ENCODE measurements at places on chromosomes 1 and 21.
A peak's percentile ranks its signal among the peaks of the same experiment; 100 is the strongest.

GRCh38 chr1:245279346-245279745, 124.6 kb downstream of the KIF26B start:
- DNase-seq, result no peak

DNA sequence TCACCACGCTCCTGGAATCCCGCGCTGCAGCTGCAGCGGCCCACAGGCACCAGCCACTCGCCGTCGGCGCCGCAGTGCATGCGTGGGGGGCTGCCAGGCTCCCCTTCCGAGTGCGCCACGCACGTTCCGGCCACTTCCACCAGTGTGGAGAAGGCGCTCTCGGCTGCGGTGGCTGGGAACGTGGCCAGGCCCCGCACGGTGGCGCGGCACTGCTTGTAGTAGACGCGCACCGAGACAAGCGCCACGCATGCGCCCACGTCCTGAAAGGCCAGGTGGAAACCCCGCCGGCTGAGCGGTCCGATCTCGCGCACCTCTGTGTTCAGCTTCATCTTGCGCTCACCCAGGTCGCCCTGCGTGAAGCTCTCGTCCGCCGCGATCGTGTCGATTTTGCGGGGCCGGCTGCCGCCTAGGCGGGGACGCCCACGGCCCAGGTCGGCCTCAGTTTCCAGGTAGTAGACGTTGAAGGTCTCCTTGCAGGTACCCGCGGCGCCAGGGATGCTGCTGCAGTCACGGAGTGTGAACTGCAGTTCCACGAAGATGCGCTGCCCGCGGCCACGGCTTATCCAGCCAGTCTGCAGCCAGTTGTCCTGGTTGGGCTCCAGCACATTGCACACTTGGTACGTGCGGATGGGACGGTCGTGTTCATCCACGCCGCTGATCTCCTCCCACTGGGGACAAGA, 3.4 kb downstream of the EPHA10 start:
- no peak for DNase-seq

- DNase-seq, result no peak
These were observed 518.8 kb downstream of the ADGRL2 start for GRCh38 chr1:82319546-82319945.

DNA sequence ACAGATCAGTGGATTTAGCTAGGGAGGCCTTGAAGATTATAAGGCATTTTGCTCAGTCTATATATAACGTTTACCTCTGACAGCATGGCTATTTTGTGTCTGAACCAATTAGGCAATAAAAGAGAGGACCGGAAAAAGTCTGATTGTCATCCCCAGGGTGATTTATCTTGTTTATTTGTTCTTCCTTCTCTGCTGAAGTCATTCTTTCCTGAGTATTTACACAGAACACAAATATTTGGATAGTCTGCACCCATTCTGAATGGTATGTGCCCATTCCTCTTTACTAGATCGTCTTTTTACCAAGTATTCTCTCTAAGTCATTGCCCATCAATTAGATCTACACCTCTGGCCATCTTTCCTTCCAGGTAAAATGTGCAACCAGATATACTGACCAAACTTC, 1602.9 kb downstream of the KCNT2 start:
- DNase-seq, result no peak

DNA sequence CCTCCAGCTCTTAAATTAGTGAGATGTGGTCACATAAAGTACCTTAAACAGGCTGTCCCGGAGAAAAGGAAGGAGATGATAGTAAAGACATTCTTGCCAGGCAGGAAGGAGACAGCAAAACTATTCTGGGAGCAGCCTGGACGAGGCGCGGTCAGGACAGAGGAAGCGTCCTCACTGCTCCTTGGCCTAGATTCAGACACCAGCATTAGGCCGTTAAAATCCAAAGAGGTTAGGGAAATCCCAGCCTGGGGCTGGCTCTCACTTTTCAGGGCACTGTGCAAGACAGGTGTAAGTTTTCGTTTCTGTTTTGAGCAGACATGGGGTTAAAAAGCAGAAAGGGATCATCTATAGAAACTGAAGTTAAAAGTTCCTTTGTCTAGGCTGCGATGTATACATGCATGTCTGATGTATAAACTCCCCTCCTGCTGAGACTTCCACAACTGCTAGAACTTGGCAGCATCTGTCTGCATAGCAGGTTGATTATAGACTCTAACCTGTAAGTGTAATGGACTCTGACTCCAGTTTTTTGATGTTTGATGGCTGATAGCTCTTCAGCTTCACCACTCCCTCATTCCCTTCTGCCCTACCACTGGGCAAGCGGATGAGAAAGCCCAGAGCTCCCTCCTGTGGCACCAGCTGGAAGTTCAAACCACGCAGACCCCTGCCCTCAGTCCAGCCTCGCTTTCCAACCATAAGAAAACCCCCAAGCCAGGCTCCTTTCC, 21.5 kb downstream of the STPG1 start:
- peak; percentile 63 for DNase-seq

All from stimulated activated CD4-positive, alpha-beta T cell treated with anti-CD3 and anti-CD28 coated beads, Interleukin-4, amount 100 ng/mL, for 48 hours (primary cell).